ENCODE measurements at places on chromosomes 1 and 21. TPM values are rescaled to one million over a fixed set of nuclear protein-coding genes. Genes with fewer than 3 reads are reported as not detected.

- H3K36me3 ChIP-seq: no peaks in the 10 kb centered on the region
- H3K27me3 ChIP-seq: no peaks in the 10 kb centered on the region
- no peak overlapping the region for H3K27ac ChIP-seq
- no peak for DNase-seq
These were observed 156.6 kb downstream of the APP start for GRCh38 chr21:26013970-26014369.

DNA sequence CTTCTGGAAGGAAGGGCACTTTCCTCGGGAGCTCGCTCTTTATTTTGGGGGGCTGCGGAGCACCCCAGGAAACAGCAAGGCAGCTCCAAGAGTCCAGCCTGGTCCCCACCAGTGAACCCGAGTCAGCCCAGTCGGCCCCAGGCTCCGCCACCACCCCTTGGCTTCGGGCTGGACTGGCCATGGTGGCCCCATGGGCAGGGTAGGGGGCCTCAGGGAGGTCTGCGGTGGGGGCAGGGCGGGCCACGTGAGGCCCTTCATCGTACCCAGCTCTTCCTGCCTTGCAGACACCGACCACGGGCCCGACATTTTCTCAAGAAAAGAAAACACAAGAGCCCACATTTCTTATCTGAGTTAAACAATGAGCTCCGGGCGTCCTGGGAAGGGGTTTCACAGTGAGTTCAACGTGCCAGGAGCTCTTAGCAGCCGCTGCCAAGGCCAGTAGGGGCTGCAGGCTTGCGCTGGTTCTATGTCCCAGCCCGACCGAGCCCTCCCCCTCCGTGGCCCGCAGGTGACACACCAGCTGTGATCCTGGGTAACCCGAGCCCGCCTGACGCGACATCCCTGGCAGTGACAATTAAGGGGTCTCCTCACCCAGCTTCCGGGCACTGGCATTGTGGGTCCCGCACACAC is 66.2 kb downstream of the PRDM16 start:
- no peak overlapping the region for H3K4me3 ChIP-seq
- no peaks in the 10 kb centered on the region for H3K36me3 ChIP-seq
- H3K4me1 ChIP-seq: peaks cover 56% of the 10 kb centered on the region
- DNase-seq: peak; percentile 70
- no peaks in the 10 kb centered on the region for H3K27me3 ChIP-seq

- H3K27ac ChIP-seq: no peak overlapping the region
- H3K36me3 ChIP-seq: no peaks in the 10 kb centered on the region
- DNase-seq: no peak
- no peaks in the 10 kb centered on the region for H3K27me3 ChIP-seq
- no peaks in the 10 kb centered on the region for H3K4me1 ChIP-seq
- no peak overlapping the region for H3K4me3 ChIP-seq
These were observed 27.2 kb downstream of the SYT6 start for GRCh38 chr1:114126261-114127095.

TPTE gene
- total RNA-seq: not detected

RNF186 gene
- 9.2 TPM for total RNA-seq

PIGR gene
- 45.1 TPM for total RNA-seq

DTL gene
- total RNA-seq: not detected
